NCI-H460 (cell line): ENCODE measurements at places on chromosomes 4 and X. TPM values are rescaled to one million over a fixed set of nuclear protein-coding genes. Genes with fewer than 3 reads are reported as not detected.

- peak; percentile 52 for DNase-seq
Measured at GRCh38 chr4:58809366-58809765, 1699.2 kb upstream of the IGFBP7 start.

DNA sequence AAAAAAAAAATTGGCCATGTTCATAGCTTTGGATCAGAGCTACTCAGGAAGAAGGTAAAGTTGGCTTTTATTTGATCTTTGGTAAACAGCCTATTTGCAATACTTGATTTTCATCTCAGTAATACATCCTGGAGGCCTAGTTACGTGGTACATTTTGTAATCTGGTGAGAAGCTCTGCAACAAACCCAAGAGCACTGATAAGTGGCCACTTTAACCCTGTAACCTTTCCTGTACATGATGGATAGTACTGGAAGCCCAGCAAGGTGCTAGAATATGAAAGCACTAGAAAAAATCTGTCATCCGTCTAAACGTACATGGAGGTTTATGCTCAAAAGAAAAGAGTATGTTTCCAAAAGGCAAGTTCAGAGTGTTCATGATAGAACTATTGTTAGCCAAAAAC is 88.3 kb upstream of the BMP2K start:
- no peak for DNase-seq

DNA sequence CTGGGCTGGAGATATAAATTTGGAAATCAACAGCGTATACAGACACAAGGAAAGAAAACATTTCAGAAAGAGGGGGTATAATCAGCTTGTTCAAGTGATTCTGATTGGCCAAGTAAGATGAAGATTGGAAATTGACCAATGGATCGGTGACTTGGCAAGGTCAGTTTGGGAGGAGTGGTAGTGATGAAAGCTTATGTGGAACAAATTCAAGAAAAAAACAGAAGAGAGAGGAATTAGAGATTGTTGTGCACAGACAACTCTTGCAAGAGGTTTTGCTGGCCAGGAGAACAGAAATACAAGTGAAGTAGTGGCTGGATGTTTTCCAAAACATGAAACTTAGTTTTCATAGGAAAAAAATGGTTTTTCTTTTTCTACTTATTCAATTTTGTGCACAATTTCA is 16.3 kb downstream of the CD38 start:
- no peak for DNase-seq

DNA sequence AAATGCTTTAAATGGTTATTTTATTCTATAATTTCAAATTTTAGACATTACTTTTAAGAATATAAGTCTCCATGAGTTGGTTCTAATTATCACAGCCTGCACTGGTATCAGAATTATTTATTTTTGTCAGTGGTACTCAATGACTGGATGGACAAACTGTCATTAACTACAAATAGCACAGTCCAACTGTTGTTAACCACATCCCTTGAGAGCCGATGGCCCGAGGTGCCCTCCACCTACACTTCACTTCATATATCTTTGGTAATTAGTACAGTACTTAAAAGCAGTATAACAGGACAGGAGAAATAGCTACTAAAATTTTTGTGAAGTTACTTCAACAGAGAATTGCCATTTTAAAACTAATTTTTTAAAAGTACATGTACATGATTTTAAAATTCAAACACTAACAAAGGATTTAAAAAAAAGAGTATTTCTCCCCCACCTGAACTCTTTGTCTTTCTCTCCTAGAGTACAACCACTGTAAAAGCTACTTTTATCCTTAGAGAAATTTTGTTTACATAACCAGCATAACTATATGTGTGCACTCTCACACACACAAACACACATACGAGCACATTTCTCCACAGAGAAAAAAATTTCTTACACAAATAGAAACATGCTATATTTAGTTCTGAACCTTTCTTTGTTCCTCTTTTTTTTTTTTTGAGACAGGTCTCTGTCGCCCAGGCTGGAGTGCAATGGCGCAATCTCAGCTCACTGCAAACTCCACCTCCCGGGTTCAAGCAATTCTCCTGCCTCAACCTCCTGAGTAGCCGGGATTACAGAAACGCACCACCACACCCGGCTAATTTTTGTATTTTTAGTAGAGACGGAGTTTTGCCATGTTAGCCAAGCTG is 6.5 kb downstream of the TIFA start:
- DNase-seq: no peak

DNA sequence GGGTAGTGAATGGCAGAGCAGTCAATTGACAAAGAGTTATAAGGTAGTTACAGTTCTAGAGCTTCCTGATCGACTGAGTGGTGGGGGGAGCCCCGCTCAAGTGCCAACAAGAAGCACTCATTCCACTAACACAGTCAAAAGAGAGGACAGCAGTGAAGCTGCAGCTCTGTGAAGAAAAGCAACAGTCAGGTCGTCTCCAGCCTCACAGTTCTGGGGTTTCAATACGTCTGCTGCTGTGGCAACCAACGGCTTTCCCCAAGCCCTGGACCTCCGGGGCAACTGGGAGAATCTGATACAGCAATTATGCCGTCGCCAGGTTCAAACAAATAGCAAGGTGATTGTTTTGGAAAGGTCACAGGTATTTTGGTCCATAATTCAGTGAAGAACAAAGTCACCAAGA is 30.8 kb downstream of the GPM6B start:
- DNase-seq: no peak

GRCh38 chr4:70681704-70682103 is 6.6 kb upstream of the UTP3 start:
- no peak for DNase-seq

- no peak for DNase-seq
Measured at GRCh38 chrX:77953302-77953701, 16.1 kb downstream of the PGAM4 start.

GRCh38 chrX:135396566-135396965 is 25.2 kb upstream of the SMIM10L2A start:
- no peak for DNase-seq

- no peak for DNase-seq
Measured at GRCh38 chrX:130896026-130896425, 7.0 kb downstream of the ENOX2 start.

DNA sequence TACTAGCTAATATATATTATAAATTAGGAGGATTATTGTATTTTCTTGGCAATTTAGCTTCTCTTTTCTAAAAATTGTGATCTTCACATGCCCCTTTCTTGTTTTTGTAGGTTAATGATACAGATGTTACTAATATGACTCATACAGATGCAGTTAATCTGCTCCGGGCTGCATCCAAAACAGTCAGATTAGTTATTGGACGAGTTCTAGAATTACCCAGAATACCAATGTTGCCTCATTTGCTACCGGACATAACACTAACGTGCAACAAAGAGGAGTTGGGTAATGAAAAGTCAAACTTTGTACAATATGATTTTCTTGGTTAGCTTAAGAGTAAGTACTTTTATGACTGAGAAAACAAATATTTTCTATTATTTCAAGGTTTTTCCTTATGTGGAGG is 74.1 kb downstream of the SLC10A6 start:
- DNase-seq: no peak

DNA sequence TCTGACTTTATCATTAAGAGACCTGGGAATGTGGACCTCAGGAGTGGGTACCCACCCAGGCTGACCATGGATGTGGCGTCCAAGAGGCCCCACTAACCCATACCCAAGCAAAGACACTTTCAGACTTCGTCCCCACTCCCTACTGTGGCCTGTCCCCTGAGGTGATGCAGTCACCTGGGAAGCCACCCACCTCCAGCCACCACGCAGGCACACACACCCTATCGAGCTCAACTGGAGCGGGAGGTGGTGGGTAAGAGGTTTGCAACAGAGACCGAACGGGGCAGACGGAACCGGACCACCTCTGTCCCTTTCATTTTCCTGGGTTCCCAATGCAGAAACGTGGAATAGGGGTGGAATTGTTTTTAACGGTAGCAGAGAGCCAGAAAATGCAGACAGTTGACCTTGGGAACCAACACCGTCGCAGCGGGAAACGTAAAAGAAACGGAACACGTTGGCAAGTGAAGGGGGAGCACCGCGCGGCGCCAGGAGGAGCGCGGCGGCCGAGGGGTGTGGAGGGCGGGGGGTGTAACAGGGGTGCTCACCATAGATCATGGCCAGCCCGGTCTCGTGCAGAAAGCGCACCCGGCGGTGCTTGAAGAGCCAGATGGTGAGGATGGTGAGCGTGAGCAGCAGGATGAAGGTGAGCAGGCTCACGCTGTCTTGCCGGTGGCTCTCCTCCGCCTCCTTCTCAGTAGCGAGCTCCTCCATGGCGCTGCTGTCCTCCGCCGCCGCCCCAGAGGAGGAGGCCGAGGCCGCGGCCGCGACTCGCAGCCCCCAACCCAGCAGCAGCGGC is 559 bp downstream of the SLC9A7 start:
- DNase-seq: no peak

- DNase-seq: no peak
Measured at GRCh38 chr4:3497523-3498389, 34.5 kb downstream of the LRPAP1 start.

GRCh38 chrX:93422693-93423092 is 250.7 kb downstream of the NAP1L3 start:
- peak; percentile 45 for DNase-seq

The GAGE12C gene
- total RNA-seq: not detected in 2 replicates

DNA sequence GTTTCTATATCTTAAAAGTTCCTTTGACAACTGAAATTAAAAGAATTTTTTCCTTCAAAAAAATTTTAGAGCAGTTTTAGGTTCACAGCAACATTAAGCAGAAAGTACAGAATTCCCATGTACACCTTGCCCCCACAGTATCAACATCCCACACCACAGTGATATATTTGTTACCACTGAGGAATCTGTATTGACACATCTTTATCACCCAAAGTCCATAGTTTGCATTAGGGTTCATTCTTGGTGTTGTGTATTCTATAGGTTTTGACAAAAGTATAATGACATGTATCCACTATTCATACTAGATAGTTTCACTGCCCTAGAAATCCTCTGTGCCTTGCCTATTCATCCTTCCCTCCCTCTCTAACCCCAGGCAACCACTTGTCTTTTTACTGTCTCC is 43.7 kb downstream of the FNIP2 start:
- DNase-seq: no peak

GRCh38 chr4:122823476-122823875 is 3.2 kb upstream of the FGF2 start:
- no peak for DNase-seq

The MAB21L2 gene
- total RNA-seq: not detected in 2 replicates

DNA sequence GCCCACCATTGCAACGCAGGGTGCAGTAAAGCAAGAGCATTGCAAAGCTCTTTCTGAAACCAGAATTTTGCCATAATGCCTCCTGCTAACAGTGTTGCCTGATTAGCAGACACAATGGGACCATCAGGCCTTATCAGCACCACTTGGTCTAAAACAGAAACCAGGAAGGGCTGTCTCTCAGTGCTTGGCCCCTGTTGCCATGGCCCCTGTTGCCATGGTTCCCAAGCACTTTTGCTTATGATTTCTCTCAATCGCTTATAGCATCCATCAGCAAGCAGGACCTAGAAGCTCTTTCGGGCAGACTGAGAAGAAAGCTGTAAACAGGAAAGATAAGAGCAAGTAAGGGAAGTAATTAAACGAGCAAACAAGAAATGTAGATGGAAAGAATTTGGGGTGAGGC is 36.8 kb downstream of the RTL5 start:
- DNase-seq: no peak

The EGFL6 gene
- total RNA-seq: not detected in 2 replicates

The DUSP21 gene
- not detected in 2 replicates for total RNA-seq

The CYBB gene
- not detected in 2 replicates for total RNA-seq

The PPP4R3C gene
- not detected in 2 replicates for total RNA-seq

DNA sequence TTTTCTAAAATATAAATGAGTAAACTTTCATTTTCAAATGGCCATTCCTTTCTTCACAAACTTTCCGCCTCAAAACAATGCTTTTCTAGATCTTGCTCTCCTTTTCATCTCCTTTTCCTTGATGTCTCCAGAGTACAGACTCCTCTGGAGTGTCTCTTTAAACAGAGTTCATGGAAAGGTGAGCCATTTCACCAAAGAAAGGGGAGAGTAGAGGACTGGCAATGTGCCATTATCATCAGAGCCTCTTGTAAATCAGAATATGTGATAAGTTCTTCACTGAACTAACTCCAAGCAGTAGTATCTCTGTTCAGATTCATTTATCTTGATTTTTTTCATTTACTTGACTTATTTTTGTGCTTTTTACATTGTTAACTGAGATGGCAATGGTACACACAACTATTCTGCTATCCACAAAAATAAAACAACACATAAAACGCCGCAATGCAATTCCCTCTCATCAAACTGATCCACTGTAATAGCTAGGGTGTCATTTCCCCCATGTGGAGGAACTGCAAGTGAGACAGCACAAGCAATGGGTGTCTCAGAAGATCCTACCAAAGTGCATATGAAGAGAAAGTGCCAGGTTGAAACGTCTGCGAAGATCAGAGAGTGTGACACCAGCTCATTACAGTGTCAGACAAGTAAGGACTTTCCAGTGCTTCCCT is 125.4 kb downstream of the RASL11B start:
- DNase-seq: no peak

- DNase-seq: no peak
Measured at GRCh38 chr4:141807103-141807891, 170.9 kb downstream of the IL15 start.

GRCh38 chr4:172842779-172843178 is 325.8 kb upstream of the GALNT7 start:
- no peak for DNase-seq

DNA sequence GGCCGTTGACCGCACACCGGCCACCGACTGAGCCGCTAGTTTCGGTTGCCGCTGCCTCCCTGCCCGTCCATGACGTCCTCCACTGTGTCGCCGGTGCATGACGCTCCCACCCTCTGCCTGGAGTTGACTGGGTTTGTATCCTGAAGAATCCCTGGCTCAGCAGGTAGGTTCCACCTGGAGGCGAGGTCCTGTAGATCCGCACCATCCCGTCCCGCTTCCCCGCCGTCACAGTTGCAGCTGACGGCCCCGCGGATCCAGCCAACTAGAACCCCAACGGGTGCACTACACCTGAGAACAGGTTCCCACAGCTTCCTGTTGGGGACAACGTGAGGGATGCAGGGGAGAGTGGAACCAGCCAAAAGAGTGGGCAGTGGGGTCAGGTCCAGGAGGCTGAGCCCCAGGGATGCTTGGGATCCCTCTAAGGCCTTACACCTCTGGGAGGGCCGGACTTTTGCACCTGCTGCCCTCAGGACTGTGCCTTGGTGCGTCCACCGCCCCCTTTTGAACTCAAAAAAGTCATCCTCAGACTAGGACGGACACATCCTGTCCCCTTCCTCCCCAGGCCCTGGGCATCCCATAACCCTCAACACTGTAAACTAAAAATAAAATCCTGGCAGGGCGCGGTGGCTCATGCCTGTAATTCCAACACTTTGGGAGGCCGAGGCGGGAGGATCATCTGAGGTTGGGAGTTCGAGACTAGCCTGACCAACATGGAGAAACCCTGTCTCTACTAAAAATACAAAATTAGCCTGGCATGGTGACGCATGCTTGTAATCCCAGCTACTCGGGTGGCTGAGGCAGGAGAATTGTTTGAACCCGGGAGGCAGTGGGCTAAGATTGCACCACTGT is 1.1 kb upstream of the SLBP start:
- no peak for DNase-seq

The TREX2 gene
- 0.75 and 1.1 TPM in 2 replicates for total RNA-seq

DNA sequence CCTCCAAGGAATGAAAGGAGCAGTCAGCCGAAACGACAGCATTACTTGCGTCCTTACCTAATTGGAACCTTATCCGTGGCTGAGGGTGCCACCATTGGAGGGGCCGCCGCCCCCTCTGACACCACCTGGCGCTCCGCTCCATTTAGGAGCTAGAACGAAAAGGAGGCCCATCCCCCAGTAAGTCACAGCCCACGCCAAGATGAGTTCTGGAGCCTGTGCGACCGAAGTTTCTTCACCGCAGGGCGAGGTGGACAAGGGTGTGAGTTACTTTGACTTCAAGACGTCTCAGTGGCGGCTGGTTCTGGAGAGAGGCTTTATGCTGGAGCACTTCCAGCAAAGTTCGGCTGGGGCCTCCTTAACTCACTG is 729 bp upstream of the IRF2 start:
- peak; percentile 2 for DNase-seq

The DNAAF6 gene
- total RNA-seq: not detected in 2 replicates

GRCh38 chr4:13778367-13778766 is 150.8 kb upstream of the BOD1L1 start:
- DNase-seq: no peak
